K562 (cell line): ENCODE measurements at places on chromosomes 7 and 10. TPM values are rescaled to one million over a fixed set of nuclear protein-coding genes. Genes with fewer than 3 reads are reported as not detected.
A peak's percentile ranks its signal among the peaks of the same experiment; 100 is the strongest.

DNA sequence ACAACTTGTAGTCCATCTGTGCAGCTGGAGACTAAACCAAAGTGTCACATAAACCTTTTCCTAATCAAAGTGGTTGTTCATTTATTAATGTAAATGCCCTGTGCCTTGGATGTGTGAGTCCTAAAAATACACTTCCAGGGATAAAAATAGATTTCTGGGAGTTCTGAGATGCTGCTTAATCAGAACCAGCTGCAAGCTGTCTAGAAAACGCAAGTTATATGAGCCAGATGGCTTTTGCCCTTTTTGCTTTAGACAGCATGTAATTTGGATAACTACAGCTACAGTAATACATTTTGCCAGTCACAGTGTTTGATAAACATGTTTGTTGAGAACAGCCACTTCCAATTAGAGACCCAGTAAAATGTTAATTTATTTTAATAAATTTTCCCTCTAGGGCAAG lies 185.1 kb upstream of the PRPS1L1 start:
- DNase-seq: no peak

- no peak for DNase-seq
These were observed 30.4 kb downstream of the CNTNAP2 start for GRCh38 chr7:146146831-146147486.

DNA sequence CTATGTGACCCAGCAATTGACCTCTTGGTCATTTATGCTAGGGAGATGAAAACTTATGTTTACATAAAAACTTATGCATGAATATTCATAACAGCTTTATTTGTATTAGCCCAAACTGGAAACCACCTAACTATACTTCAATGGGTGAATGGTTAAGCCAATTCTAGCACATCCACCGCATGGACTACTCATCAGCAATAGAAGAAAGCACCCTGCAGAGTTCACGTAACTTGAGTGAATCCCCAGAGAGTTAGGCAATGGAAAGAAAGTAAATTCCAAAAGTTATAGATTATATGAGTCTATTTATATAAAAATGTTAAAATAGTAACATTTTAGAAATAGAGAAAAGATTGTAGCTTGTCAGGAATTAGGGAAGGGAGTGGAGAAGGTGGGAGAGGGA lies 60.2 kb upstream of the NRG3 start:
- no peak for DNase-seq

GRCh38 chr7:36736899-36737211 lies 12.6 kb upstream of the AOAH start:
- DNase-seq: no peak

DNA sequence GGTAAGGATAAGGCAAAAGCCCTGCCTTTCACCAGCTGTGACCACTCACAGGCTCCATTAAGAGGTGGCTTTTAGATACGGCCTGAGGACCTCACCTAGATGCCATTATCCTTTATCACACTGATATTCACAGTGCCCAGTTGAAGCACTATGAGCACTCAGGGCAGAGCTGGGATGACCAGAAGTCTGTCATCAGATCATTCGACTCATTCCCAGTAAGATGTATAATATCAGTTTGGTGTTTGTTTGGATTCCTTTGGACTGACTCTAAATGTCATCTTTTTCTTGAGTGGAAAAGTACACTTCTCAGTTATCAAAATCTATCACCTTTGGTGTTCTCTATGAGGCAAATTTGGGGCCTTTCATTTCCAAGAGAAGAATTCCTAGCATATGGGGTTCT lies 18.7 kb downstream of the CCDC136 start:
- DNase-seq: no peak

DNA sequence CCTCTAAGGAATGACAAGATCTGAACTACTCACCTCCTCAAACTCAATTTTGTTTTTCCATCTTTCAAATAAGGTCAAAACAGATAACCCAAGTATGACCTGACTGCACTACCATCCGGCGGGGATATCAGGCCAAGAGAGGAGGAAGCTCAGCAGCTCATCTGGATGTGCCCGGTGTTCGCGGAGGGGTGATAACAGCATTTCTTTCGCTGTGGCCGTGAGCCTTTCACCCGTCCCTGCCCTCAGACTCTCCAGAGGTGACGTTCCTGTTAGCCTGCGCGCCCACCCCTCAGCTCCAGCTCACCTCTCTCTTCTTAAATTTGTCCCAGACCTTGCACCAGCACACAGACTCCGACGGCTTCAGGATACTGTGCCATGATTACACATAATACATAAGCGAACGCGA lies 526 bp downstream of the ZNF248 start:
- peak; percentile 38 for DNase-seq

DNA sequence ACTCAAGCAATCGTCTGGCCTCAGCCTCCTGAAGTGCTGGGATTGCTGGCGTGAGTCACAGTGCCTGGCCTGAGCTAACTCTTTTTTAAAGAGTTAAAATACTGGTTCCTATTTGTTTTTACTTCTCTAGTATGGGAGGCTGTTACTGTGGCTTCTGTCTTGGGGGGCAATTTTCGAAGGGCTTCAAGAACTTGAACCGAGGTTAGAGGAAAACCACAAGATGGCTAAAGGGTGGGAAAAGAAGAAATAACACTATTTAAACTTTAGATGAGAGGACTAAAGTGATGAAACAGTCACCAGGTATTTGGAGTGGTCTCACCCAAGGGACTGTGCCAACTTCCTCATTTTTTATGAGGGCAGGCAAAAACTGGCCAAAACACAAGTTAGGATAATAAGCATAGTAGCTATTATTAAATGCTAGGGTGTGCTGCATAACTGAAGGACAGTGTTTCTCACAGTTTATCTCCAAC lies 17.8 kb downstream of the MET start:
- no peak for DNase-seq

DNA sequence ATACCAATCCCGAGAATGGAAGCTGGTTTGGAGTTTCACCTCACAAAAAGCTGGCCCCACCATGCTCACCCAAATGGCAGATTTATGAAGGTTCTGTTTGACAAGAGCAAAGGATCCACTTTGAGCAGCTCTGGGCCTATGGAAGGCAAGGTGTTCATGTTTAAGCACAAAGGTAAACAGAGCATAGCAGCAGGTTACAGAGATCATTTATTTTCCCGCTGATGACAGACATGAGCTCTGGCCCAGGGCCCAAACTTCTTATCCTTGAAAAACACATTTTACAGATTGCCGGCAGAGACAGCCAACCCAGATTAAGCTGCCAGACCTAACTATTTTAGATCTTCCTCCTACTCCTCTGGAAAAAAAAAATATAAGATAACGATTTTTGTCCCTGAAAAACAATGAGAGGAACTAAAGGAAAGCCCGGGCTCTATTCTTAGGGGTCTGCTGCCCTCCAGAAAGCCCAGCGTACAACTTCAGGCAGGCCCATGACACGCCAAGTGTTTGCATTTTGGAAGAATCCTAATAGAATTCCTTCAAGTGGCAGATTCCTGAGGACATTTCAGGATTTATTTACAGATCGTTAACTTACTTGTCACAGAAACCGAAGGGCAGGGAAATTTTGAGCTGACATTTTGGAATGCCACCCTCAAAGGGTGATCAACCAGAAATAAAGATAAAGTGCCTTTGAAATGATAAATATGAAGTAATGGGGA lies 40.0 kb downstream of the SYPL1 start:
- peak; percentile 83 for DNase-seq

Gene TMEM225B
- 0.60 and 1.3 TPM in 2 replicates for total RNA-seq

Gene LGI1
- total RNA-seq: not detected in 2 replicates

- DNase-seq: no peak
These were observed 629.1 kb downstream of the SORCS1 start for GRCh38 chr10:106535304-106535953.

DNA sequence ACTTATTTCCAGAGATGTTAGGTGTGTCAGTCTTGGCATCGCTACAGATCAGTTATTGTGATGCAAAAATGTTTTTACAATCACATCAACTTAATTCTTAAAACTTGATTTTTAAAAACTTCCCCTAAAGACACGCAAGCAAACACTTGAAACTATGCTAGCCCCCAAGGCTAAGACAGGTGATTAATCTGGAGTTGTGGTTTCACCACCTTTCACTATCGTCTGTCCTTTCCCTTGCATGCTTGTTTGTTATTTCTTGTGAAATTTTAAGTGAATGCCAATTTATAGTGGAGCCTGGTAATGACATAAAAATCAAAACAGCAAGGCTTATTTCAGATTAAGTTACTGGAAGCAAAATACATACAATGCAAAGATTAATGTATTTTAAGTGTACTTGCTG lies 70.4 kb downstream of the SLC35B4 start:
- no peak for DNase-seq

DNA sequence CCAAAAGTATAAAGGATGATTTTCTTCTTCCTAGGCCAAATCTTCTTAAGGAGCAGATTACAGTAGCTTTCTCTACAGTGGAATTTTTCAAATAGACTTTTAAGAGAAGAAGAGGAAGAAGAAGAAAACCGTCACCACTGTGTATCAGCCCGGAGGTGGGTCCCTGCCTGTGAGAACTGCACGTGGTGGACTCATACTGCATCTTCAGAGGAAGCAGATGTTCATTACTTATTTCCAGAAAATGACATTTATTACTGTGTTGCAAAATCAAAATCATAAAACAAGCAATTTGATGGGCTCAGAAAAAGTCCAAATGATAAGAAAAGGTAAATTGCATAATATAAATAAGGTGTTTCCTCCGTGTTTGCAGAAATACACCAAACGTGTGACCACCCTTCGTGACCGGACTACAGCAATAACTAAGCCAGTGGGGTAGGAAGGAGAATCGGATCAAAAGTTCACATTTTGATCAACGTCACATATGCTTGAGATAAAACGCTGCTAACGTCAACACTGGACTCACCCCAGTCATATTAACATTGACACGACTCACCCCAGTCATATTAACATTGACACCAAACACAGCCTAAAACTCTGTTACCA lies 179.2 kb downstream of the PTPRN2 start:
- no peak for DNase-seq

- no peak for DNase-seq
These were observed 13.8 kb downstream of the PTTG1IP2 start for GRCh38 chr7:90483251-90483650.

GRCh38 chr7:151657173-151657572 lies 137.5 kb upstream of the RHEB start:
- no peak for DNase-seq
